ENCODE measurements at places on chromosomes 6 and 20.

- no peak for DNase-seq
These were observed 747.8 kb downstream of the PTPRT start for GRCh38 chr20:42441864-42442331.

- DNase-seq: no peak
These were observed 237.5 kb upstream of the TAB2 start for GRCh38 chr6:149079911-149080491.

DNA sequence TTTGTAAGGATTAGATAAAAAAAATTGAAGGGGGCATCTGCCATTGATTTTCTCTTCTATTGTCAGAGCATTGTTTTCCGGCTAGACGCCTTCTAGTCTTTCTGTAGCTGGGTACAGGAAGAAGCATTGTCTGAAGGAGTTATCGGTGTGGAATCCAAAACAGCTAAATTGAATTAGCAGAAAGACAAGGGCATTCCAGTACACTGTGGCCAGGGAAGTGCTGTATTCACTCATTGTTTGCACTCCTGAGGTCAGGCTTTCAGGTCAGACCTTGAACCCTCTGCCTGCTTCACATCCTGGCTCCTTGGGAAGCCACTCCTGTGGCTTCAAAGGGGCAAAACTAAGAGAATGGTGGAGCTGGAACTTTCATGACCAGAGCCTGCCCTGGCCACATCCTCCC, 81.1 kb upstream of the SNAP25 start:
- no peak for DNase-seq

GRCh38 chr6:47292944-47293343, 16.8 kb downstream of the TNFRSF21 start:
- no peak for DNase-seq

DNA sequence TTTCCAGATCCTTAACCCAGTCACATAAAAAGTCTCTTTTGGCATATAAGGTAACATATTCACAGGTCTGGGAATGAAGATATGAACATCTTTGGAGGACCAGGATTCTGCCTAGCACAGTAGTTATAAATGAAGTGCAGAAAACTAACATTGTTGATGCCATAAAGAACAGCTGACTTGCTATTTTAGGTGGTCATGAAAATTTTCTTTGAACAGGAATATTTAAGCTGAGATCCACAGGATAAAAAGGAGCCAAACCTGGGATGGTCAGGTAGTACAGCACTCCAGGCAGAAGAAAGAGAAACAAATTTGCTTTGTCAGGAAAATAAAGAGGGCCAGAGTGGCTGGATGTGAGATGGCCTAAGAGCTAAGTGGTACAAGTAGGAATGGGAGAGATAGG, 80.0 kb downstream of the CENPW start:
- no peak for DNase-seq

DNA sequence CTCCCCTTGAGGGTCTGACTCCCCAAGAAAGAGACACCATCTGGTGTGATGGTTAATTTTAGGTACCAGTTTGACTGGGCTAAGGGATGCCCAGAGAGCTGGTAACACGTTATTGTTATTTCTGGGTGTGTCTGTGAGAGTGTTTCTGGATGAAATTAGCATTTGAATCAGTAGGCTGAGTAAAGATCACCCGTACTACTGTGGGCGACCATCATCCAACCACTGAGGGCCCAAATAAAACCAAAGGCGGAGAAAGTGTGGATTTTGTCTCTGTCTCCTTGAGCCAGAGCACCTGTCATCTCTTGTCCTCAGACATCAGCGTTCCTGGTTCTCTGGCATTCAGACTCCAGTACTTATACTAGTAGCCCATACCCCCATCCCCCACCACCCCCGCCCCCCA, 7.9 kb upstream of the CNKSR3 start:
- no peak for DNase-seq

DNA sequence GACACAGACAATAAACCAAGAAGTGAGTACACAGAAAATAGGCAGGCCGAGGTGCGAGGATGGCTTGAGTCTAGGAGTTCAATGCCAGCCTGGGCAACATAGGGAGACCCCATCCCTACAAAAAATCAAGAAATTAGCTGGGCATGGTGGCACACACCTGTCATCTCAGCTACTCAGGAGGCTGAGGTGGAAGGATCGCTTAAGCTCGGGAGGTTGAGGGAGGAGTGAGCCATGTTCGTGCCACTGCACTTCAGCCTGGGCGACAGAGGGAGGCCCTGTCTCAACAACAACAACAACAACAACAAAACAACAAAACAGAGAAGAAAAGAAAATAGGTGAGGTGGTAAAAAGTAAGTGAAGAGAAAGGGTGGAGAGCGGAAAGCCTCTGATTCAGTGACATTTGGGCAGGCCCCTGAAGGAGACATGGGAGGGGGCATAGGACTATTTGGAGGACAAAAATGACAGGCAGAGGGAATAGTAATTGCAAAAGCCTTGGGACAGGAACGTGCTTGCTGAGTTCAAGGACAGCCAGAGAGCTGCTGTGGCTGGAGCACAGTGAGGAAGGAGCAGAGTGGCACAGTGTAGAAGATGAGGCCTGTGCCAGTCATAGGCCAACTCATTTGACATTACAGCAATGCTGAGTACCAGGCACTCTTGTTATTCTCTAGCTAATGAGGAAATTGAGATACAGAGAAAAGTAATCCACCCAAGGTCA, 160.6 kb downstream of the VEGFA start:
- DNase-seq: no peak

DNA sequence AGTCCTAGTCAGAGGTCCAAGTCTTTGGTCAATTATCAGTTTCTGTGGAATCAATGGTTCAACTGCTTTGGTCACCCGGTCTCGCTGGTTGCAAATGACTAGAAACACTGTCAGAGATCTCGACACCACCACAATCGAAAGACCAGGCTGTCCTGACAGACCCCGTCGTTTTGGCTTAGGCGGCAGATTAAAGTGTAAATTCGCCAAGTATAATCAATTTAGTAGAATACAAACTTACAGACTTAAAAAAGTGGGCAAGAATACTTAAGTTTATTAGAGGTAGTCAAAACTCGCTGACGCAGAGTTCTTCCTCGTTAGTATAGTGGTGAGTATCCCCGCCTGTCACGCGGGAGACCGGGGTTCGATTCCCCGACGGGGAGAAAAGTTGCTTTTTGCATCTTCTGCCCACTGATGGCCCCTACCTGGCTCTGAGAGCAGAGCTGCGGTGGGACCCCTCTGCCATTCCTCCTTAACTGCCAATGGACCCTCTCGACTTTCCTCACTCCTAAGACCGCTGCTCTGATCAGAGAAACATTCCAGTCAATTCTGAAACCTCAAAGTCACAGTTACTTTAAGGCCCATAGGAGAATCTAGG, 30.6 kb upstream of the ZNF184 start:
- DNase-seq: peak; percentile 82

- peak; percentile 90 for DNase-seq
These were observed 859 bp upstream of the TOMM6 start for GRCh38 chr6:41786451-41787218.

DNA sequence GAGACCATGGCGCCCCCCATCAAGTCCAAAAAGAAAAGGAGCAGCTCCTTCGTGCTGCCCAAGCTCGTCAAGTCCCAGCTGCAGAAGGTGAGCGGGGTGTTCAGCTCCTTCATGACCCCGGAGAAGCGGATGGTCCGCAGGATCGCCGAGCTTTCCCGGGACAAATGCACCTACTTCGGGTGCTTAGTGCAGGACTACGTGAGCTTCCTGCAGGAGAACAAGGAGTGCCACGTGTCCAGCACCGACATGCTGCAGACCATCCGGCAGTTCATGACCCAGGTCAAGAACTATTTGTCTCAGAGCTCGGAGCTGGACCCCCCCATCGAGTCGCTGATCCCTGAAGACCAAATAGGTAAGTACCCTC, 41.7 kb upstream of the NAA20 start:
- DNase-seq: no peak

DNA sequence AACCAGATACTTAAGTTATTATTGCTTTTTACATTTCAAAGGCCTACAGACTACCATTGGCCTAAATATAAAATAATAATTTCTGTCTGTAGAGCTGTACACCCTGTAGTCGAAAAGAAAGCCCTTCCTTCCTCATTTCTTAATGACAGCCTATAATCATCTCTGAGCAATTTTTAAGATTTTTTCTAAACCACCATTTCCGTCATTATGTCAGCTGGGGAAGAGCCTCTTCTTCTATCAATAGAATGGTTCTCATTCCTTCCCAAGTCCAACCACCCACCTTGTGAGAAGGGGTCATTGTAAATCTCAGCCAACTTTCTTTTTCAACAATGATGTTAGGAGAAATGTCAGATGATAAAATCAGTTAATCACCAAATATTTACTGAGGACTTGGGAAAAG, 91.8 kb downstream of the PLEKHG1 start:
- DNase-seq: no peak

GRCh38 chr20:64191002-64191401, 26.8 kb downstream of the MYT1 start:
- no peak for DNase-seq

DNA sequence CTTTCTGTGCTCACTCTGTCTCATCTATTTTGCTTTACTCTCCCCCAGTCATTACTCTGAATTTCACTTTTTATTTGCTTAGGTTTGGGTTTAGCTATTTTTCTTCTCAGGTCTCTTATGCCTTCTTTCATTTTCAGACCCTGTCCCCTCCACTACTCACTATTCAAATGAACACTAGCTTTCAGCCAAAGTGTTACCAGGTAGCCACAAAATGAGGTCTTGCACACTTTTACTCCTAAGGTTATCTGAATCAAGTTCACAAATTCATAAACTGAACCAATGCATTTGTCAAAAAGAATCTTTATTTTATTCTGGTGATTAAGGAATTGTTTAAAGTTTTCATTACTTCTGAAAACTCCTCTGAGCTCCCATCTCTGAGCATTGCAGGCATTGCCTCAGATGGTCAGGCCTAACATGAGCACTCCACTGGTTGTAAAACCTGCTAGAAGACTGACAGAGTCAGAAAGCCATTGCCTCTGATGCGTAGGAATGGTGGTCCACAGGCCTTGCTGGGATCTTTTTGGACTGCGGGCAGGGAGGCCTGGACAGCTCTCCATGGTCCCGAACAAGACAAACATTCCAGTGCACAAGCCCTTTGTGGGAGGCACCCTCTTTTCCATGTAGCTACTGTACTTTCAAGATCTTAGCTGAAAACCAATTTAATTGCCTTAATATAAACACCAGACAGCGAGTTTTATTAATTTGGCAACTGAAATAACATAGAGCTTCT, 48.5 kb downstream of the FYN start:
- no peak for DNase-seq

- peak; percentile 70 for DNase-seq
These were observed 185.4 kb downstream of the BCAS1 start for GRCh38 chr20:53884859-53885541.

GRCh38 chr20:14235355-14235754, 102.1 kb downstream of the FLRT3 start:
- DNase-seq: no peak

GRCh38 chr6:106728296-106728870, 99.0 kb downstream of the QRSL1 start:
- no peak for DNase-seq

- DNase-seq: no peak
These were observed 25.9 kb upstream of the B3GAT2 start for GRCh38 chr6:70982747-70983146.

GRCh38 chr6:17381424-17382147, 11.8 kb upstream of the CAP2 start:
- DNase-seq: no peak

DNA sequence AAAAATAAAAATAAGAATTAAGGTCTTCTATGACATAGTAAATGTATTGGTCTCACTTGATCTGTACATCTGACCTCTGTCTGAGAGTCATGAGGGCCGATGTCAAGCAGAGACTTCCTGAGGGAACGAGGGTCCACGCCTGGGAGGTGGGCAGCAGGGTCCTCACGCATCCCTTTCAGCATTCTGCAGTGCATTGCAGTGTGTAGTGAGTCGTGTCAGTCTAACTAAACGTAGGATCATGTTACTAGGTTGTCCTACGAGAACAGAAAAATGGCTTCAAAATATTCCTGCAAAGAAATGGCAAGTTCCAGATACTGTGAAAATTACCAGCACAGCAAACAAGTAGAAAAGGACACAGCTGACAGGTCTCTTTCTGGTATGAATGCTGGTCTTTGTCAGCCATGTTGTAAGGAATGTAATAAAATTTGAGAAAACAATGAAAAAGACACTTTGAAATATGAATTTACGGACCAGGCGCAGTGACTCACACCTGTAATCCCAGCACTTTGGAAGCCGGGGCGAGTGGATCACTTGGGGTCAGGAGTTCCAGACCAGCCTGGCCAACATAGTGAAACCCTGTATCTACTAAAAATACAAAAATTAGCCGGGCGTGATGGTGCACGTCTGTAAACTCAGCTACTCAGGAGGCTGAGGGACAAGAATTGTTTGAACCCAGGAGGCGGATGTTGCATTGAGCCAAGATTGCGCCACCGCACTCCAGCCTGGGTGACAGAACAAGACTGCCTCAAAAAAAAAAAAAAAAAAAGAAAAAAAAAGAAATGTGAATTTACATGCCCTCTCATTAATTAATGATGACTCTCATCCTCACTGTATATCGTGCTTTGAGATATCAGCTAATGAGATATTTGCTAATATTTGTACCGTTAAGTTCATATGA, 2.4 kb upstream of the AHCY start:
- no peak for DNase-seq

DNA sequence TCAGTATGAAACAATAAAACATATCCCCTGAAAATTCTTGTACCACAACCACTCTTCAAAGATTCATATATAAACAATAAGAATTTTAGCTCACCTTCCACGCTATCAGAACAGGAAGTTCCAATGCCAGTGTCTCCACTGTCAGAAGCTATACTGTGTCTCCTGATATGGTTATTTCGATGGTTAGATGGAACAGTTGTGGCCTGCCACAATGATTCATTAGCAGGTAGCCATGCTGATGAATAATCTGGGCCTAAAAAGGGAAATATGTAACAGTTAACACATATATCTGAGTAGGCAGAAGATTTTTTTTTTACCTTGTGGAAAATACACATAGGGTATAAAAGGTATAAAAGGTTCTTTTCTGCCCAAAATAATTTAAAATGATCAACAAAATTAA, 19.0 kb downstream of the CEP85L start:
- no peak for DNase-seq

DNA sequence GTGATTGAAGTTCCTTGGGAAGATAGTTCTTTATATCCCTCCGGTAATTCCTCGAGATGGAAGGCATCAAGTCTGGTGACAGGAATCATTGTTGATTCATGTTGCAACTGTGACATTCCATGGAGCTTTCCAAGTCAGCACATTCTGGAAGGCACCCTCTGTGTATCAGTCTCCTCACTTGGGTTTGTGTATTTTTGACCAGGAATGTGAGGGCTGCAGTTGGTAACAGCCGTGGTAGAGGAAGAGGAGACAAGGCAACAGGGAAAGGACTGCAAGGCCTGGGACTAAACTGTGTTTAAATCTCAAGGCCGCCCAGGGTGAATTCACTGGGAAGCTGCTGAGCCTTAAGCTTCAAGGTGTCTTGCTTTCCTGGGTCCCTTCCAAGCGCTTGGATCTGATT, 99.0 kb downstream of the CLIC5 start:
- DNase-seq: peak; percentile 1

GRCh38 chr6:34383656-34384320, 8.7 kb downstream of the NUDT3 start:
- DNase-seq: no peak

DNA sequence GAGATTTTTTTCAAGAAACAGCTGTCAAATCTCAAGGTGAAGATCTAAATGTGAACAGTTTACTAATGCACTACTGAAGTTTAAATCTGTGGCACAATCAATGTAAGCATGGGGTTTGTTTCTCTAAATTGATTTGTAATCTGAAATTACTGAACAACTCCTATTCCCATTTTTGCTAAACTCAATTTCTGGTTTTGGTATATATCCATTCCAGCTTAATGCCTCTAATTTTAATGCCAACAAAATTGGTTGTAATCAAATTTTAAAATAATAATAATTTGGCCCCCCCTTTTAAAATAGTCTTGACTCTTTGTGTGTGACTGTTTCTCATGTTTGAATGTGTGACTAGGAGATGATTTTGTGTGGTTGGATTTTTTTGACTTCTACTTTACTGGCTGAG, 4.0 kb downstream of the PNRC1 start:
- DNase-seq: no peak

Data from activated CD8-positive, alpha-beta memory T cell treated with anti-CD3 and anti-CD28 coated beads, Interleukin-2, amount 10 ng/mL, durations not matched to agents 7 days and 5 days (primary cell).